Forelimb muscle (tissue), 1 donor: ENCODE measurements at places on chromosomes 11 and 22.

GRCh38 chr11:68979931-68980775 is 633 bp downstream of the MRGPRD start:
- no peak for DNase-seq

DNA sequence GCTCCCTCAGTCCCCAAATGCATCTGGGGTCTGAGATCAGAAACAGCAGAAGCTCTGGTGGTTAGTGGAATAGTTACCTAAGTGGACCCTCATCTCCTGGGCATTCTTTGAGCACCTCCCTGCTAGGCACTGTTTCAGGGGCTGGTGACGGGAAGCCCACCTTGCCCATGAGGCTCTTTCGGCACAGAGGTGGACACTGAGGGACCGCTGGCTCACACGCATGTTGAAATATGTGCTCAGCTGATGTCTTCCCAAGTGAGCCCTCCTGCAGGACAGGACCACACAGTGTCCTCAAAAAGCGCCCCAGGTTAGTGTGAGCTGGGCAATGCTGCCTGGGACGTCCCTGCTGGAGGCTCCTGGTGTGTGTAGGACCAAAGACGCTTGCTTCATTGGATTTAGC is 1379.9 kb downstream of the TBC1D22A start:
- DNase-seq = no peak

- DNase-seq = no peak
Observed at GRCh38 chr11:17986007-17986710, 26.7 kb downstream of the SERGEF start.

GRCh38 chr22:29244785-29245625 is 22.8 kb downstream of the RHBDD3 start:
- no peak for DNase-seq

DNA sequence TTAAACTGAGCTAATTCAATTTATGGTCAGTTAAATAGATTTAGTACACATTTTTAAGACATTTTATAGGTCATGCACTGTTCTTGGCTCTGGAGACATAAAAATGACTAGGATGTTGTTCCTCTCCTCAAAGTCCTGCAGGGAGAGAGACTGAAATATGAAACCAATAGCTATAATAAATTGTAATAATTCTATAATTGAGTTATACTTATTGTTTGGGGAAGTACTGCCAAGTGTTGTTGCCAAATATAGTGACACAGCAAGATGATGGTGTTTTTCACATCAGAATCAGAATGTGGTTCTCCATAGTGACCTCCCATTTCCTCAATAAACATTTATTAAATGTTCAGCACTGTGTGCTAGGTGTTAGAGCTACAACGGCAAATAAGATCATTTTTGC is 470.6 kb downstream of the NTM start:
- no peak for DNase-seq

- DNase-seq = no peak
Observed at GRCh38 chr11:15670520-15671070, 555.9 kb downstream of the INSC start.

DNA sequence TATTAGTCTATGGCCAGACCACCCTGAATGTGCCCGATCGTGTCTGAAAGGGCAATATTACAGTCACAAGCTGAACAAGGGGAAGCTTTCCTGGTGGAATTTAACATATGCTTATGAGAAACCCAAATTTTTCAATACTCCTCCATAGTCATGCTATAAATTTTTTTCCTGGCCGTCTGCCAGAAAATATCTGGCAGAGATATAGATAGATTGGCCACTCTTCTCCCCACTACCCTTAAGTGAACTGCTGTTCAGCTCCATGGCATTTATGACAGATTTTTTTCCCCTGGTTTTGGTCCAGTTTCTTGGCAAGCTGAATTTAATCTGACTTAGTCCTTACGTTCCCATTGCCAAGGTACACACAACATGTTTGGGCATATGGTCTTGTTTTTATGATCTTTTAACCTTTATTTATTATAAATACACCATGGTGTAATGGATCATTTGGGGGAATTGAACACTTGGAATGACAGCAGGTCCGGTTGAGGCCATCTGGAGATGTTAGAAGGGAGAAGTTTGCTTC is 328.5 kb downstream of the CNTN5 start:
- no peak for DNase-seq

DNA sequence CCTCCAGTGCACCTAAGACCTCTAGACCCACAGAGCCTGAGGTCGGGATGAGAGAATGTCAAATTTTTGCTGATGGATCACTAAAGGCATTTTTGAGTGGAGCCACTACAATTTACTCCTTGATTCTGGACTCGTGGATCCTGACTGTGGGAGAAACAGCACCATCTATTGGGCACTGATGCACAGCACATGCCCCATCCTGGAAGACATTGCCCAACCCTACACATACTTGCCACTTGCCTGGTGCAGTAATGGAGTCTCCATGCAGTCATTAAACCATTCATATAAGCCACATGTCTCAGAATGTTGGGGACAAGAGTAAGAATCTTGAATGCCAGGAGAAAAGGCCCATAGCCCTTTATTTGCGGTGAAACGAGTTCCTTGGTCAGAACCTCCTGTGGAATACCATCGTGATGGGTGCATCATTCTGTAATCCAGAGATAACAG is 103.9 kb downstream of the GGTLC2 start:
- DNase-seq = no peak

DNA sequence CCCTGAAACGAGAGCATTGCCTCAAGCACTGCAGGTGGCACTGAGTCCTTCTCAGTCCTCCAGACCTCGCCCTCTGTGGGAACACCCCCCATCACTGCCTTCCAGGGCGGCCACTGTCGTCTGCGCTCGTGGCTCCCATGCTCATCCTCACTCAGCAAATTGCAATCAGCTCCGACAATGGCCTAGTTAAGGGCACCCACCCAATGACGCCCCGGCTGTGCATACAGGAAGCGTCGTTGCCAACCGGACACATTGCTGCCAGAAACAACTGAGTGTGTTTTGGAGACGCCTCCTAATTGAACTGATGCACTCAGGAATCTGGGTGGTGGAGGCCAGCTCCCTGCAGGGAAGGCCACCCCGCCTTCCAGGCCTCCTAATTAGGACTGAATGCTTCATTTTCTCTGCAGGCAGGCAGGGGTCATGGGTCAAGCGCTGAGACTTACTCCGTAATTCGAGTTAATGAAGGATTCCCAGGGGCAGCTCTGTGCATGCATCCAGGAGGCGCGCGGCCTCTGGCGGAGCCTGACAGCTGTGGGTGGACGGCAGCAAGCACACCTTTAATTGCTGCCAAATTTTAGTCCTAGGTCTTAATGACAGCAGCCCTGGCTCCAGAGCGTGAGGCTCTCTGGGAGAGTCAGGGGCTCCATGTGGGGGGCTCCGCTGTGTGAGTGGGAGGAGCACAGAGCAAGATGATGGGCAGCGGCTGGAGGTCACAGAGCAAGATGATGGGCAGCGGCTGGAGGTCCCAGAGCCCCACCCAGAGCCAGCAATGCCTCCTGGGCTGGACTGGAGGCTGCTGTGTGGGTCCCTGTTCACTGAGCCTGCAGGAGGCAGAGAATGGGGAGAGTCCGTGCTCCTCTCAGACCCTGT is 199.0 kb downstream of the BRD1 start:
- DNase-seq = no peak

- no peak for DNase-seq
Observed at GRCh38 chr11:47967577-47968525, 12.5 kb upstream of the PTPRJ start.

DNA sequence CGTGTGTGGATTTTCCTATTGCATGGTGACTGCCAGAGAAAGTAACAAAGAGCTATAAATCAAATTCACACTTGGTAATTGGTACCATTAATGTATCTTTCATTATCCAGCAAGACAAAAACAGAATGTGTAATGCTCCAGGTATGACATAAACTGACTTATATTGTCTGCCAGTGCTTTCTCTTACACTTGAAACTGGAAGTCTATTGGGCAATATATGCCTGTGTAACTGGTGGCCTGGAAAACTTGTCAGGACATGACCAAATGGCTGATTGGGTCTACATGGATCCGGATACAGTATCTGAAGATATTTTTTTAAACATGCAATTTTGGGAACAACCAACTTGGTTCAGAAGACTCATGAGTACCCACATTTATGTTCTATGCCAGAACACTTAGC is 174.6 kb upstream of the ARHGAP42 start:
- no peak for DNase-seq

- no peak for DNase-seq
Observed at GRCh38 chr11:126843096-126843495, 157.5 kb downstream of the KIRREL3 start.

- DNase-seq = no peak
Observed at GRCh38 chr11:57543593-57543992, 6.2 kb downstream of the SMTNL1 start.

GRCh38 chr11:76666408-76666807 is 4.1 kb downstream of the LRRC32 start:
- DNase-seq = no peak
